NCI-H1092 treated with DMSO at 0.1 percent for 48 hours (cell line): ENCODE measurements at places on chromosomes 3 and 15.

GRCh38 chr3:106842151-106842550 lies 535.1 kb upstream of the CCDC54 start:
- DNase-seq: no peak

DNA sequence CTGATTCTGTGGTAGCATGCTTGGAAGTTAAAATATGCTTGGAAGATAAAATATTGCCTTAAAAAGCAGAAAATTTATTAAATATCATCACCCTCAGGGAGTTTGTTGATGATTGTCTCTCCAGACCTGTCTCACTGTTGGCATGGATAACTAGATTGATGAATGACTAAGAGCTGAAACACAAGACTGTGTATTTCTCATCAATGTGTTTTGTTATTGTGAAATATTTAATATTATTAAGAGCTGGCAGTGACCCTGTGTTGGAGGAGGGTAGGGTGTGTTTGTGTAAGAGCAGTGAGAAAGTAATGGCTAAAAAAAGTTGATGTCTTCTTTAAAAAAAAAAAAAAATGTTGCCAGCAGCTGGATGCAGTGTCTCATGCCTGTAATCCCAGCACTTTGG lies 82.2 kb downstream of the ITPR1 start:
- no peak for DNase-seq

DNA sequence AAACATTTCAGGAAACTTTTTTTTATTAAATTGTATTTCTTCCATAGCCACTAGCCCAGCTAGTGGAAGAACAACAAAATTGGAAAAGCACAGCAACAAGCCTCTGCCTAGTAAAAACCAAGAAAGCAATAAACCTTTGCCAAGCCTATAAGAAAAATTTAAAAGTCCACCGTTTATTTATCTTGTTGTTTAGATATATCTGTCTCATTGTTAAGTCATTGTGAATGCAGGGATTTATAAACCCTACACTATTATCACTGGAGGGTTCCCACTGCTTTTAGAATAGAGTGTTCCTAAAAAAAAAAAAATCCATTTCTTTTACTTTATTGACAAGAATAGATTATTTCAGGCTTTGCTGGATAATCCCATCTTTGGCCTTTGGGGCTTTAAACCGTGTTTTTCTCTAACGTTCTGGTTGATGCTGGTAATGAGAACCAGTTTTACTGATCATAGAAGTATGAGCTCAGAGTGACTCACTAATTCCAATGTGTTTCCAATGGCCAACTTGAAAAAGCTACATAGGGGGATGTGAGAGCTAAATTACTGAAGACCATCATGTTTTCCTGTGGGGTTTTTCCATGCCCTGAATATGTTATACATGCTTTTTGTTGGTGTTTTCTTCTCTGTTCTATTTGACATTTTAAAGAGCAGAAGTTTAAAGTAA lies 634.1 kb downstream of the RBMS3 start:
- DNase-seq: no peak

GRCh38 chr3:150248116-150248887 lies 159.8 kb upstream of the TSC22D2 start:
- no peak for DNase-seq

DNA sequence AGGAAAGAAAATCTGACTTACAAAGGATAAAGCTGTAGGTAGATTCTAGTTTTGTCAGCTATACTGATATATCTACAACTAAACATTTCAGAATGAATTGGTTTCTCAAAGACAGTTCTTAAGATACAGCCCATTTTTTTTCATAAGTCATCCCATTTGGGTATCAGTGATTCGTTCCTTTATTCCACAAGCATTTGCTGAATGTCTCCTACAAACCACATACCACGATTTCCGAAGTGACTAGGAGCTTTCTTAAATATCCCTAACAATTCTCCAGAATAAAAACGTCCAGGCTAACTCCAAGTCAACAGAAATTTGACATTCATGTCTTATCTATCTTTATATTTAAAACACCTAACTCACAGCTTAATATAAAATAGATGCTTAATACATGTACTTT lies 59.8 kb downstream of the TP53BP1 start:
- no peak for DNase-seq

GRCh38 chr3:145639003-145639606 lies 521.9 kb downstream of the PLOD2 start:
- no peak for DNase-seq

GRCh38 chr3:148319161-148319915 lies 378.4 kb upstream of the AGTR1 start:
- no peak for DNase-seq

DNA sequence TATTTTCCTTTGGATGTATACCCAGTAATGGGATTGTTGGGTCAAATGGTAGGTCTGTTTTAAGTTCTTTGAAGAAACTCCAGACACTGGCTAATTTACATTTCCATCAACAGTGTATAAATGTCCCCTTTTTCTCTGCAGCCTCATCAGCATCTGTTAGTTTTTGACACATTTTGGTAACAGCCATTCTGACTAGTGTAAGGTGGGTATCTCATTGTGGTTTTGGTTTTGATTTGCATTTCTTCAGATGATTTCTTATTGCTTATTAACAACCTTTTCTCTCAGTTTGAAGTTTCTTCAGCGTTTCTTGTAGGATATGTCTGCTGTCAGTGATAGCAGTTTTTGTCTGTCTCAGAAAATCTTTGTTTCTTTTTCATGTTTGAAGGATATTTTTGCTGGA lies 15.4 kb downstream of the GALK2 start:
- no peak for DNase-seq

DNA sequence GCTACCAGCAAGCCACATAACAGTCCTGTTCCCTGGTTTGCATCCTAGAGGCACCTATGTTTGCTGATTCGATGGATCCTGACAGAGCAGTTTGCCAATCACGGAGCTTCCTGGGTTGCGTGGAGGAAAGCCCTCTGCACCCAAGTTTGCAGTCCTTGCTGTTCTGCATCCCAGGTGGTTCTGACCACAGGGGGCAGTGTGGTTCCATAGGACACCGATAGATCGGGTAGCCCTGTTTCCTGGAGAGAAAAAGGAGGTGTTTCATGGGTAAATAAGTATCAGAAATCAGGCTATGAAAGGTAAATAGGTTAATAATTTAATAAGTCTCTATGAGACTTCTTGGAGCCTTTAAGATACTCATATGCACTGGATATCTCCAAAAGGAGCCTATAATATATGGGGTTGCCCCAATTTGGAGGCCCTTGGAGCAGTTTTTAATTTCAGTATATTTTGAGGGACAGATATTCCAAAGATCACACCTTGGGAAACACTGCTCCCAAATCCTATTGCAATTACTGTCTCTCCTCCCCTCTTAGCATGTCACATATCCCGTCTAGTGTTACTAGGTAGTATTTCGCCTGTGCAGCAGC lies 194.6 kb upstream of the TPM1 start:
- peak; percentile 9 for DNase-seq

DNA sequence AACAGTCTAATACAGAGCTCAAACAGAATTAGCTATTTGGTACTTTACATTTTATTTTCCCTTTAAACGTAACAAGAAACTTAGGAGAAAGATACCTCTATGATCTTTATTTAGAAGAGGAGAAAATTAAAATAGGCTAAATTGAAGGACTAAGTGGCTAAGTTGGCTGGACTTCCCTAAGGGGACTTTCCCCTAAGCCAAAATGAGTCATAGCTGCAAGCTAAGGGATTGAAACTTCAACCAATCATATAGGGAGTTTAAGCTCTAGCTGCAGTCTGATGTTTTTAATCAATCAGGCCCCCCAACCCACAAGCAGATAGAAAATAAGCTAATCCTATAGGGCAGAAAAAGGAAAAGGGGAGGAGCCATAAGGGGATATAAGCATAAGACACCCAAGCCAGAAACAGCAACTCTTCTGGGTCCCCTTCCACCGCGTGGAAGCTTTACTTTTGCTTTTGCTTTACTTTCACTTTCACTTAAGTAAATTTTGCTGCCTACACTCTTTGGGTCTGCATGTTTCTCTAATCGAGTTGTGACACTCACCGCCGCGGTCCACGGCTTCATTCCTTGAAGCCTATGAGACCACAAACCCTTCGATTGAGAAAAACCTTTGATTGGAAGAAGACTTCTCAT lies 1108.5 kb upstream of the EPHA6 start:
- DNase-seq: no peak

- DNase-seq: no peak
These were observed 25.5 kb downstream of the SEC62 start for GRCh38 chr3:169992156-169992555.
